LNCaP clone FGC (cell line): ENCODE measurements at places on chromosomes 16 and 17.

DNA sequence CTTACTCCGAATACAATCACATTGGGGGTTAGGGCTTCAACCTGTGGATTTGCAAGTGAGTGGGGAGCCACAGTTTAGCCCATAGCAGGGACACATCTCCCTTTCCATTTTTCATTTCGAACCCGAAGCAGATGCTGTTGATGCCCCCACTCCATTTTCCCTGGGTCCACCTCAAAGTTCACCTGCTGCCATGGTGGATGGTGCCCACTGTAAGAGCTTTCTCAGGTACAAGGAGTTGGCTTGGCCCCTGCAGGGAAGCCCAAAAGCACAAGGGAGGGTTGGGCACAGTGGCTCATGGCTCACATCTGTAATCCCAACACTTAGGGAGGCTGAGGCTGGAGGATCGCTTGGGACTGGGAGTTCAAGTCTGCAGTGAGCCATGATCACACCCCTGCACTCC lies 51.8 kb downstream of the SNX20 start:
- DNase-seq = no peak

- DNase-seq = no peak
Measured at GRCh38 chr16:89798832-89799370, 17.5 kb downstream of the FANCA start.

GRCh38 chr16:68731637-68732036 lies 5.5 kb upstream of the CDH1 start:
- DNase-seq = no peak

- DNase-seq = no peak
Measured at GRCh38 chr17:14101976-14102375, 32.7 kb downstream of the COX10 start.

DNA sequence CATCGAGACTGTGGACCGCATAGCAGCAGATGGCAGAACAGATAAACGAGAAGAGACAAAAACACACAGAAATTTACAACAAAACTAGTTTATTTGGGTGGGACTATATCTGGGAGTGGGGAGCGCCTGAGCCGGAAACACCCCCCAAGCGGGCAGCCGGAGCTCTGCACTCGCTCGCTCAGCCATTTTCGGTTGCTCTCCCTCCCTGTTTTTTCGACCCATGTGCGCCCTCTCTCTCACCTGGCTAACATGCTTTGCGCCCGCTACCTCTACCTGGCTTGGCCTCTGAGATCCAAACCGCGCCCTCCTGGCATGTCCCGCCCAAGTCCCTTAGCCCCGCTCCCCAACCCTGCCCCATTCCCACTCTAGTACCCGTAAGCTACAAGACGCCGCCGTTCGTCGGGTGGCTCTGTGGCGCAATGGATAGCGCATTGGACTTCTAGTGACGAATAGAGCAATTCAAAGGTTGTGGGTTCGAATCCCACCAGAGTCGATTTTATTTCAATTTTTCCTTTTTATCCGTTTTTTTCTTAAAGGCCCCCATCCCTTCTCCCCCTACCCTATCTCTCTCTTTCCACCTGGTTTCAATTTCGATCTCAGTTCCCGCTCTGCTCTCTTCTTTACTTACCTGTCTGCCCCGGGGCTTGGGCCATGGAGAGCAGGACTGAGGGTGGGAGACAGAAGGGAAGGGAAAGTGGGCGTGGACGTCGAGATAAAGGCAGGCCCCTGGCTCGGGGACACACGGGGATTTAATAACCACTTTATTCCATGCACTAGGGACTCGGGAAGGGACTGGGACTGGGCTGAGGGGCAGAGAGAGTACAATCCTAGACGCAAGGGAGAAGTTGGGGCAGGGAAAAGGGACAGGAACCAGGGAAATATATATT lies 2.4 kb upstream of the ALOXE3 start:
- peak; percentile 87 for DNase-seq

DNA sequence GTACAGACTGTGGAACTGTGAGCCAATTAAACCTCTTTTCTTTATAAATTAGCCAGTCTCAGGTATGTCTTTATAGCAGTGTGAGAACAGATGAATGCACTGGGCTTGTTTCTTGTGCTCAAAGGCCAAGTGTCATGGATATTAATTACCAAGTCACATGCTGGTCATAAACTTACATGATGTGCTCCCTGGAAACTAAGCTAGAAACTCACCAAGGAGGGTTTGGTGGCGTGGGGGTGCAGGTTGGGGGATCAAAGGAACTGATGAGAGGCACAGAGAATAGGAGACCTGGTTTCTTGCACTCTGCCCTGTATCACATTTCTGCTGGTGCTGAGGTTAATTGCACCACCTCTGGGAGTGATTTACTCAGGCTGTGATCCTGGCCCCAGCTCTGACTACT lies 31.2 kb upstream of the TMC5 start:
- no peak for DNase-seq

DNA sequence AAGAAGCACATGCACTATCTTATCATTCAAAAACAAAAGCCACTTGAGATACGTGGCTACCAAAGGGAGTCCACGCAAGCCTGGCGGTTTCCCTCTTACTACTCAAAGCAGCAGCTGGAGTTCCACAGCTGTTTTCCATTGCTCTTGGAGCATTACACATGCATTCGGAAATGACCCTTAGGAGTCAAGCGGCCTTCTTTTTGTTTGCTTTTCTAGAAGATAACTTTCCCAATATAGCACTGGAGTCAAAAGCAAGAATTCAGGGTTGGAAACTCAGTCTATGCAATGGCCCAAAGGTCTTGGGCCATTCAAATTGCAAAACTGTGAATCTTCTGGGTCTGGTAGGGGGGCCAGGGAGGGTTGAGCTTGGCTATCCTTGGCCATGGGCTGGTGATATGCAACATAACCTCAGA lies 97.8 kb upstream of the MAF start:
- DNase-seq = no peak

GRCh38 chr17:21551081-21551881 lies 141.0 kb upstream of the KCNJ18 start:
- DNase-seq = peak; percentile 31

GRCh38 chr17:43062984-43063638 lies 38.1 kb downstream of the RND2 start:
- no peak for DNase-seq

GRCh38 chr16:228151-228851 lies 948 bp downstream of the LUC7L start:
- no peak for DNase-seq

- no peak for DNase-seq
Measured at GRCh38 chr17:73787076-73788059, 143.1 kb upstream of the SDK2 start.

- no peak for DNase-seq
Measured at GRCh38 chr16:11621920-11622651, 35.4 kb upstream of the LITAF start.

- no peak for DNase-seq
Measured at GRCh38 chr17:52709724-52710123, 551.2 kb upstream of the CA10 start.

DNA sequence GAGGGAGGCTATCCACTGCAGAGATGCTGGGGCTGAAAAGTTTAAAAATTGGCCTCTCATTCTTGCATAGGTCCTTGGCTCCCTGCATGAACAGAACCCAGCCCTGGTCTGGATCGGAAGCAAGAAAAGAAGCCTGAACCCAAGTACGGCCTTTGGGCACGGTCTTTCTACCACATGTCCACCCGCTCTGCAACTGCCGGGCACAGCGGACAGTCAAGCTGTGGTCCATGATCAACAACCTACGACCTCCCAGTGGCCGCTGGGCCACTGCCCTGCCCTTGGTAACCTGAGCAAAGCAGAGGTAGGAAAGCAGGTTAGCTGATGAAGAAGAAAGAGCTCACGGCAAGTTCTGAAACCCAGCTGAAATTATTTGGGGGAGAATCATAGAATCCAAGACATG lies 3.6 kb downstream of the ABCC12 start:
- DNase-seq = no peak

- DNase-seq = no peak
Measured at GRCh38 chr17:33014751-33015150, 23.1 kb downstream of the SPACA3 start.

DNA sequence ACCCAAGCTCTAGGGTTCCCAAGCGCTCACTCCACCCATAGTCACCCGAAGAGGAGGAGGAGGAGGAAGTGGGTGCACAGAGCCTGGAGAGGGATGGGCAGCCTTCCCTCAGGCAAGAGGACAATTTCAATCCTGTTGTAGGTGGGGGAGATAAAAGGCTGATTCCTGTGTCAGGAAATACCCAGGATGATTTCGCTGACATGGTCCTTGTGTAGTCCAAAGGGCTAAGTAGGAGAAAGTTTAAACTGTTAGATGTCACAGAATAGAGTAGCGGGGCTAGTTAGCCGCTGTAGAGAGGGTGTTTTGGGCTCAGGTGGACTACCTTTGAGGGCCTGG lies 1.3 kb upstream of the EXOC7 start:
- no peak for DNase-seq

- DNase-seq = no peak
Measured at GRCh38 chr16:77386831-77387814, 47.7 kb downstream of the ADAMTS18 start.

GRCh38 chr17:10631048-10631700 lies 25.9 kb downstream of the MYH3 start:
- no peak for DNase-seq

GRCh38 chr16:88839026-88839529 lies 17.7 kb downstream of the GALNS start:
- no peak for DNase-seq

DNA sequence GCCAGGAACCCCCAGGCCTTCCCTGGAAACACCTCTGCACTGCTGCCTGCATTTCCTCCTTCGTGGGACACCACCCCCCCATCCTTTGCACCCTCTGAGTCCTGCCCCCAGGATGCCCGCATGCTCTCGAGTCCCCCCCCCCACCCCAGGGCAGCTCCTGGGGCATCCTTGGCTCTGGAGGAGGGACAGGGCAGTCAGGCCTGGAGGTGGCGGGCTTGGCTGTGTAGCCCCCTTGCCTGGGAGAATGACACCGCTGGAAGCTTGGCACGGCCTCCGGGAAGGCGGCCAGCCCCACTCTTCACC lies 98.9 kb upstream of the GSE1 start:
- DNase-seq = no peak

DNA sequence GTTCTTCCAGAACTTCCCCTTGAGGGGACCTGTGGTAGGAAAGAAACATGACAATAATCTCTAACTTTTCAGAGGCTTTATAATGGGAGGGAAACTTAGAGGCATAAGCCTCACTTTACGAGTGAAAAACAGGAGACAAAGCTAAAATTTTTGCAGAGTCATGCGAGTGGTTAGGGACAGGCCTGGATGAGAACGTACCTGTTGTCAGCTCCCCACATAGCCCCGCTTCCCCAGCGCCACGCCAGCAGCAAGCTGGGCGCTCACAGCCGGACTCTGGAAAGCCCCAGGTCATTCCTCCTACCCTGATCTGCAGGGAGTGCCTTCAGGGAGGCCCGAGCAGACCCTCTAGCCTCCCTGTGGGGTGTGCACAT lies 53.6 kb downstream of the LDHD start:
- DNase-seq = no peak

DNA sequence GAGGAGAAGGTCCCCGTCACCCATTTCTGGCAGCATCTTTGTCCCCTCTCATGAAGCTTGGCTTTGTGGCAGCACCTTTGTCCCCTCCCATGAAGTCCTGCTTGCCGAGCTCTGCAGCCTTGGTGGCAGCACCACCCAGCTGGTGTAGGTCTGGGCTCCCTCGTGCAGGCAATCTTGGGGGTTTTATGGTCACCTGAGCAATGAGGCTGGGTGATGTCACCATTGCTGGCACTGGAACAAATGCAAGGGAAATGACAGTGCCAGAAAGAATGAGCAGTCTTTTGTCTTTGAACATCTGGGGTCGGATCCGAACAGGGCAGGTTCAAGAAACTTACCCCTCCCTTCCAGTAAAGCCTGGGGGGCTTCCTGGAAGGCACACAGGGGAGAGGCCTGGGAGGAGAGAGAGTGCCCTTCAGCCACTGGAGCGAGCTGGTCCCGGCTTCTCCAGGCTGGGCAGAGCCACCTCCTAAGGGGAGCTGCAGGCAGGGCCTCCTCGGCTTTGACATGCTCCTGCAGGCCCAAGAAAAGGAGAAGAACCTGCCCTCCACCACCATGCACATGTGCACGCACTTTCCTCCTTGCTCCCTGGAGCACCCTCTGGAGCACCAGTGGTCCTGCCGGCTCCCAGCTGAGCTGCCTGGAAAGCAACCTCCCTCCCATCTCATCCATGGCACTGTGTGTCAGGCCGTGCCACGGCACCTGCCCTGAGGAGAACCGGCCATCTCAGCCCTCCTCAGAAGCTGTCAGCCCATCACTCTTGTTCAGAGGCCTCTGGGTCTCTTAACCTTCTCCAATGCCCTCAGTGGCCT lies 16.0 kb downstream of the BTBD17 start:
- no peak for DNase-seq

DNA sequence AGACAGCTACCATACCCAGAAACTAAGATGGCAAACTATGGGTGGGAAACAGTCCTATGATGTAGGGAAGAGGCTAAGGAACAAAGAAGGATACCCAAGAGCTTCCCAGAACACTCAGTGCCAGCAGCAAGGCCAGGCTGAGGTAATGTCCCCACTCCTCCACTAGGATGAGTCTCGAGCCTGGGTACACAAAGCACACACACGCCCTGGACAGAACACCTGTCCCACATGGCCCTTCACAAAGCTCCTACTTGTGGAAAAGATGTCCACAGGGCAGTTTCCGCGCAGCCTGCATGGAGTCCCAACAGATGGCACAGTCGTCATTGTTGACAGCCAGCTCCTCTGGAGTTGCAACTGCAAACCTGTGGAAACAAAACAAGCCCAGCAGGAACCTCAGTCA lies 23.9 kb downstream of the AMFR start:
- no peak for DNase-seq

DNA sequence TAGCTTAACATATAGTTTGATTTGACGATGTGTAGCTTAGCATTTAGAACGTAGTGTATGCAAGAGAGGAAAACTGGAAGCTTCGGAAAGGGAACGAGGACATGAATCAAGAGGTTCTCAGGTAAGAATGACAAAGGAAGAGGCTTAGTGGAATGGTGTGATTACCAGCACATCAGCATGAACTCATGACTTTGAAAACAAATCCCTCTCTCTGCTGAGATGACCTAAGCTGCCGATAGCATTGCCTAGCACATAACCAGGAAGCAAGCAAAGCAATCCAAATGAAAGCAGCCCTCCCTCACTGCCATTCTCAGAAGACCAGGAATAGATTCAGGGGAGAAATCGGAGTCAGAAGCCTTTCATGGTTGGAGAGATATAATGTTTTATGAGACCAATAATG lies 51.3 kb upstream of the CCL1 start:
- no peak for DNase-seq

DNA sequence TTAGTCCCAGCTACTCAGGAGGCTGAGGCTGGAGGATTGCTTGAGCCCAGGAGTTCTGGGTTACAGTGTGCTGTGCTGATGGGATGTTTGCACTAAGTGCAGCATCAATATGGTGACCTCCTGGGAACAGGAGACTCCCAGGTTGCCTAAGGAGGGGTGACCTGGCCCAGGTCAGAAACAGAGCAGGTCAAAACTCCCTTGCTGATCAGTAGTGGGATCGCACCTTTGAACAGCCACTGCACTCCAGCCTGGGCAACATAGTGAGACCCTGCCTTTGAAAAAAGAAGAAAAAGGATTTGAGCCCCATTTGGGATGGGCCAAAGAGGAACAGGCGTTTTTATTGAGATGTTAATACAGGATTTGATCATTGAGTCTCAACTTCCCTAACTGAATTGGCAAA lies 30.6 kb downstream of the CLUH start:
- DNase-seq = no peak
